ENCODE measurements at places on chromosomes 5 and 9. TPM values are rescaled to one million over a fixed set of nuclear protein-coding genes. Genes with fewer than 3 reads are reported as not detected.

Gene NME5
- total RNA-seq, result not detected

Gene RASGRF2
- under 0.01 TPM for total RNA-seq

Gene INSYN2B
- 5.6 TPM for total RNA-seq

Gene KCNV2
- not detected for total RNA-seq

Gene TMEM174
- not detected for total RNA-seq

Gene INSL6
- total RNA-seq, result not detected

Gene ADAMTS16
- total RNA-seq, result not detected

Gene FOXD4
- 0.65 TPM for total RNA-seq

Gene AP3S1
- 257 TPM for total RNA-seq

Gene PCDHA1
- total RNA-seq, result not detected

Gene PAEP
- total RNA-seq, result not detected

Gene GNA14
- total RNA-seq, result not detected

Gene NKD2
- not detected for total RNA-seq

Gene SAPCD2
- total RNA-seq, result 4.0 TPM

Gene MLANA
- not detected for total RNA-seq

Gene MCIDAS
- total RNA-seq, result 0.27 TPM

Measured in hair follicular keratinocyte (primary cell).